Uterus (tissue), 4 donors: ENCODE measurements at places on chromosomes 16 and 17.

DNA sequence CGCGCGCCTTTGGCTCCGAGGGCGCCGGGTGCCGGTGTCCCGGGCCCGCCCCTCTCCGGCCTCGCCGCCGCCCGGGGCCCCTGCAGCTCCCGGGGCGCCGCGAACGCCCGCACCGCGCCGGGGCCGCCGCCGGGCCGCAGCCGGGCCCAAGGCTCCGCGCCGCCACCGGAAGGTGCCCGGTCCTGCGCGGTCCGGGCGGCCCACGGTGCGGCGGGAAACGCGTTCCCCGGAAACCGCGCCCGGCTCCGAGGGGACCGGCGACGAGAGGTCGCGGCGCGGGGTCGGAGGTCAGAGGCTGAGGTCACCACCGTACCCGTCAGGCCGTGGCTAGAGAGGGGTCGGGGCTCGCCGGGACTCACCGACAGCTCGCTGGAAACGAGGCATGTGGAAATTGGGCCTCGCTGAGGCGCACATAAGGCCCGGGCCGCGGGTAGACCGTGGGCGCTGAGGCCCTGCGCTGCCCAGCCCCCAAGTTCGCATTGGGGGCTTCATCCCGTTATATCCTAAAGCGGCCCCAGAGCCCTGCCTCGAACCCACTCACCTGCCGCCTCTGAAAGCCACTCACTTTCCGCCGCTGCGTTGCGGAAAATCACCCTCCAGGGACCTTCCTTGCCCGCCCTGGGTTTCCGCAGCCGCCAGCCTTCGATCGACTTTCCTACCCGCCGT lies at the start of gene DUS1L:
Gene DUS1L (minus strand): TSS at position 167 of the 666 bp plus-strand sequence. CDS start 745 bp downstream, outside the sequence.
- DNase-seq = peak; percentile 54

DNA sequence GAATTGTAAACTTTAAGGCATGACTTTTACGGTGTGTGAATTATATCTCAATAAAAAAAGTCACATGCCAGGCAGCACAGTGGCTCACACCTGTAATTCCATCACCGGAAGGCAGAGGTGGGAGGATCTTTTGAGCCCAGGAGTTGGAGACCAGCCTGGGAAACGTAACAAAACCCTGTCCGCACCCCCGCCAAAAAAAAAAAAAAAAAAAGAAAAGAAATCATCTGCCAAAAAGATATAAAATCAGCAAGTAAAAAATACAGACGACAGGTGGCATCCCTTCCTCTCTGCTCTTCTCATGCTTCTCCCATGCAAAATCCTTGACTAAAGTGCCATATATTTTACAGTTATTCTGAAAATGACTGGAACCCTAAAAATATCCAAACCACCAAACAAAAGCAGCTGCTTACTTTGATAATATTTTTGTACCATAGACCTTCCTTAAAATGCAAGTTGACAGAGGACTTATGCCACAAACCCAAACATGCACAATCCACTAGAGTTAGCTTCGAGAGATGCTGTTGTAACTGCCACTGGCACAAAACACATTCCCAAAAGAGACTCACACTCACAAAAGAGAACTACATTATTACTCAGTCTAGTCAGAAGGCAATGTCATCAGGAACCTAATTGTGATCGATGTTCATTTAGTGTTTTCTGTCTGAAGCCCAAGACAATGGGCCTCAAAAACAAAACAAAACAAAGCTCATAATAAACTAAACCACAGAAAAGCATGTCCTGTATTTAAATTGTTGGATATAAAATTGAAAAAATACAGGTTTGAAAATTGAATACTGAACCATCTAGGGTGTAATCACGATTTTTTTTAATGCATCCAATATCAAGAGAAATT lies 2.4 kb downstream of the CRLF3 start:
- DNase-seq = no peak

DNA sequence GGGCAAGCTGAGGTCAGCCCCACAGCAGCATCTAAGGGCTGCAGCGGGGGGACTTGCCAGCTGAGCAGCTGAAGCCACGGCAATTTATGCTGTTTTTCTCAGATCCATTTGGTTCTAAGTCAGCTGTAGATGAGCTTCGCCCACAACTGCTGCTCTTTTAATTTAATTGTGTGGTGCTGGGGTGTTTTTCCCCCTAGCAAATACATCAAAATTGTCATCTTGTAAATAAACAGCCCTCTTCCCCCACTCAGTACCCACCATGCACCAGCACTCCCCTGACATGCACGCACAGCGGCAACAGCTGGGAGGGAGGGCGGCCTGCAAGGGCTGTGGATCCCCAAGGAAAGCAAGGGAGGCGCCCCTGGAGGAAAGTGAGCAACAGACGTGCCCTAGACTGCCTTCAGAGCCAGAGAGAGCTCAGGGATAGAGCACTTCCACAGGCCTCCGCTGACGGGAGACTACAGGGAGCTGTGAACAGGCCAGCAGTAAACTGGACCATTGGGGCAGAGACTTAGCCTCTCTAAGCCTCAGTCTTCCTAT lies 149.5 kb downstream of the TMEM132E start:
- DNase-seq = no peak

DNA sequence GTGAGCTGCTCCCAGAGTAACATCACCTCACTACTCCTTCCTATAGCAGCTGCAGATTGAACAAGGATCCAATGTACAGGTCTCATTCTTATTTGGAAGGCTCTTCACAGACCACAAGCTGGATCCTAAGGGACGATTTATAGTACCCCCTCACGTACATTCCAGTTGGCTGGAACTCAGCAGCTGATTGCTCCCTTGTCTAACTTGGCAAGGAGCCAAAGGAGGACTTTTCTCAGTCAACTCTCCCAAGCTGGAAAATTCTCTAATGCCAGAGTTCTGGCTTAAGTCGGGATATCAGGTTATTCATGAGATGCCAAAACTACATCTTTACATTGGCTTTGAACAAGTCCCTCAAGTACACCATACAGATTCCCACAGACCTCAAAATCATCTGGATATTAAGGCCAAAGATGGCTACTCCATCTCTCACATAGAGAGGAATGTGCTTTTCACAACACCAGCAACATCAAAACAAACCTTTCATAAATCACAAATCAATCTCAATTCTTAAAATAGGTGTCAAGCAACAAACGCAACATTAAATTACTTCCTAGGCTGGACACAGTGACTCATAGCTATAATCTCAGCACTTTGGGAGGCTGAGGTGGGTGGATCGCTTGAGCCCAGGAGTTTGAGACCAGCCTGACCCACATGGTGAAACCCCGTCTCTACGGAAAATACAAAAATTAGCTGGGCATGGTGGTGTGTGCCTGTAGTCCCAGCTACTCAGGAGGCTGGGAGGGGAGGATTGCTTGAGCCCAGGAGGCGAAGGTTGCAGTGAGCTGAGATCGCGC lies 39.3 kb downstream of the SMG6 start:
- DNase-seq = no peak

DNA sequence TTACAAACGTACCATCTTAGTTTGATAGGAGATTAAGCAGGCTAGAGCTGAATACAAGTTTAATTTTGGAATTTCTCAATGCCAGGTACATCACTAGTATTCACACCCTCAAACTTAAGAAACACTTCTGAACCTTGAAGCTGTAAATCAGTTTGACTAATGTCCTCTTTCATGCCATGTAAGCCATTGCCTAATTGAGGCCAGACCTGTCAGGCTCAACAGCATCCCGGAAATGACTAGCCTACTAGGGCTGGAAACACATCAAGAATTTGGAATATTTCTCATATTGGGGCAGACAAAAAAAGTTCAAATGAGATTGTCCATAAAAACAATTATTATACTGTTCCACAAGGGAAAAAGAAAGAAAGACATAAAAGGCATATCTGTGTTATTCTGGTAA lies 1.7 kb downstream of the USP32 start:
- DNase-seq = no peak

DNA sequence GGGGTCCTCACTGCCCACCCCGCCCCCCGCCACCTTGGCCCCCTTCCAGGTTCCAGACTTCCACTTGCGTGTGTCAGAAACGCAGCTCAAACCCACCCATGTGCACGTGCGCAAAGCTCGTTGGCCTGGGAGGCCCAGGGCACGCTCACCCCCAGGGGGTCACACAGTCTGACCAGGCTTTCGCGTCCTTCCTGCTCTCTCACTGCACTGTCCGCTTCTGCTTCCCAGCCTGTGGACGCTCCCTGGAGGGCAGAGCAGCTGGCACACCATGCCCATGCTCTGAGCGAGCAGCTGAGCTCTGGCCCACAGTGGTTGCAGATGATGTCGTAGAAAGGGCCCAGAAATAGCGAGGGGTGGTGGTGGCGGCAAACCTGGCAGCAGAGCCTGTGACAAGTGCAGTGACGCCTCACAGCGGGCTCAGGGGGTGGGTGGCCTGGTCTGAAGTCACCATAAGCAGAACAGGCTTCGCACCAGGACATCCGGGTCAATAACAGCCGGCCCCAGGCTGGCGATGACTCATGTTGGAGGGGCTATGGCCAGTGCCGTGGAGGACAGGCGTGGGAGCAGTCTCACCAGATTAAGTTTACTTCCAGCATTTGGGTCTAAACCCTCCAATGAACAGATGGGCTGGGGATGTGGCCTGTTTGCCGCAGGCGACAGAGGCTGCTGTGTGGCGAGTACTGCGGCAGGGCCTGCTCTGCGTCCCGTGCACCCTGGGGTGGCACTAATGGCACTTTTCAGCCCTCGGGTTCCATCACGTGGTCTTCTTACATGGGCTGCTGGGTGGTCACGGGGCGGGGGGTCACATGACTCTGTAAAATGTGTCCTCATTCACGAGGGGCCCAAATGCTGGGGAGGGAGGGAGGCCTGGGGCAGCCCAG lies 49.0 kb downstream of the NT5M start:
- no peak for DNase-seq

- DNase-seq = no peak
These were observed 1418.8 kb downstream of the CDH11 start for GRCh38 chr16:63702981-63703590.

GRCh38 chr17:29709866-29710519 lies 87.3 kb upstream of the CORO6 start:
- DNase-seq = no peak

DNA sequence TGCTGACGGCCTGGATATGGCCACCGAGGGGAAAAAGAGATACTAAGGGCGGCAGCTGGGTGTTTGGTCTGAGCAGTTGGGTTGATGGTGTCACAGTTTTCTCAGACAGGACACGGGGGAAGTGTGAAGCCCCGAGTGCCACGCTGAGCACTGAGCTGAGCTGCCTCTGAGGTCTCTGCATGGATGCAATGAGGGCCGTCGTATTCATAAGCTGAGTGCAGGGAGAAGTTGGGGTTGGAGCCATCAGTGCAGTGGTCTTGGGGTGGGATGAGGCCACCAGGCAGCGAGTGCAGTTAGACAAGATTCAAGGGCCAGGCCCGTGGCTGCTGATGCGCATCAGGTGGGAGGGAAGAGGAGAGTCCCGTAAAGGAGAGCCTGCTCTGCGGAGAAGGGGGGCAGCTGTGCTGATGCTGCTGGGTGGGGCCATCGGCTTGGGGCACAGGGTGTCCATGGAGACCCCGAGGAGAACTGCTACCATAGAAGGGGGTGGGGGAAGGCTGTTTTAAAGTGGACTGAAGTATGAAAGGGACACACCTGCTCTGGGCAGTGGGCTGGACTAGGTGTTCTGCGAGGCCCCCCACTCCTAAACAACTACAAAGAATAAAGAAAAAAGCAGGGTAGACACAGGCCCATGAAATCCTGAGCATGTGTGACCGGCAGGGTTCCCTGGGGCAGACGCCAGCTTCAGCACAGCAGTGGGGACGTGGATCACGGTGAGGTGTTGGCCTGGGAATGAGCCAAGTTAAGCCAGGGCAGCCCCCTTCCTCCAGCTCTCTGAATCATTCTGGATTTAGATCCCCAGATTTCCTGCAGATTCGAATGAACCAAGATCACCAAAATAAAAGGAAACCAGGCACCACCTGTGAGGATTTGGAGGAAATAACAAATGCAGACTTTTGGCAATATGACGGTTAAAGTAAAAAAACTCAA lies 19.7 kb downstream of the IL34 start:
- peak; percentile 11 for DNase-seq

- DNase-seq = no peak
These were observed 18.2 kb upstream of the HP start for GRCh38 chr16:72036098-72036497.

- no peak for DNase-seq
These were observed 133.4 kb downstream of the OR1D5 start for GRCh38 chr17:2929881-2930533.

- no peak for DNase-seq
These were observed 6.1 kb downstream of the KCNG4 start for GRCh38 chr16:84233748-84234147.

DNA sequence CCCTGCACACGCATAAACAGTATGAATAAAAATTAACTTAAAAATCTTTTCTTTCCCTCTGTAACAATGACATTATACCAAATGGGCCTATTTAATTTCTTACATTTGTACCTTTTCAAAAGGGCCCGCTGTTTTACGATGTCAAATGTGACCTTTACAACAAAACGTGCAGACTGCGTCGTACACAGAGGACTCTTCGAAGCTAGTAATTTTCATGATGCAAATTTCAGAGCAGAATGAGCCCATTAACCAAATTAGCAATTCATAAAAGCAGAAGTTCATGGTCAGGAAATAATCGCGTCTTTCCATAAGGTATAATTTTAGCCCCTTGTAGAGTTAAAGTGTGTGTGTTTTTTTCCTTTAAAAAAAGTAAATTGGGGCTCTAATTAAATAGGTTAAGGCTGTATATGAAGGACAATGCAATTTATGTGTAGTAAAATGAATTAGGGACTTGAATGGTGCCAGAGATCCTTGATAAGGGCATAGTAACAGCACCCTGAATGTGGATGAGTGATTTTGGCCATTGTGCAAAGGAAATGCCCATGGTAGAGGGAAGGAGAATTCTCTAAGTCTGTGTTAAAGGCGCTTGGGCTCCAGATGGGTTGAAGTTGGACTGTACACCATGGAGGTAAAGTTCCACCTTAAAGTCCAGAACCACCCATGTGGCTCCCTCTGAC lies 546.4 kb upstream of the EEF2KMT start:
- no peak for DNase-seq

- no peak for DNase-seq
These were observed 26.3 kb upstream of the OR4D1 start for GRCh38 chr17:58121925-58122324.

DNA sequence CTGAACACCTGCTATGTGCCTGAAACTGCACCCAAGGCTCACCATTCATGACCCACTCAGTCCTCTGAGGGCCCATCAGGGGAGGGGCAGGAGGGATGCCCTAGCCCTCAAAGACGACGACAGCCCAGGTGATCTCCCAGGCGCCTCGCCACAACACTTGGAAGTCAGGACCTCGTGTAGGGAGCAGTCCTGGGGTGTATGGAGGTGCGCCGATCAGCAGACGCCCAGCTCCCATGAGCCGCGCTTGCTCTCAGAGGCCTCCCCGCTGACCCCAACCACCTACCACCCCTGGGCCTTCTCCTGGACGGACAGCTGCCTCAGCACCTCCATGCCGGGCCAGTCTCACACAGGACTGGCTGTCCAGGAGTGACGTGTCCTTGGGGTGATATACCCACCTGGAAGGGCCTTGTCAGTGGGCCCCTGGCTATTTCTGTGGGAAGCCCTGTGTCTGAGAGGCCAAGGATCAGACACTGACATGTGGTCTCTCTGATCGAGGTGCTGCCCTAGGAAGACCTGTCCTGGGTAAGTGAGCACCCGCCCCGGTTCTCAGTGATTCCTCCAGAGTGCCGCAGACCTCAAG lies 26.7 kb downstream of the KDM8 start:
- no peak for DNase-seq

GRCh38 chr17:81272616-81273015 lies 22.5 kb downstream of the SLC38A10 start:
- DNase-seq = no peak

GRCh38 chr17:31548709-31549108 lies 157.2 kb downstream of the RAB11FIP4 start:
- DNase-seq = no peak

GRCh38 chr17:72440961-72441360 lies 320.1 kb downstream of the SOX9 start:
- no peak for DNase-seq

GRCh38 chr16:55506708-55507107 lies 2.2 kb upstream of the LPCAT2 start:
- DNase-seq = no peak

- DNase-seq = no peak
These were observed 17.8 kb downstream of the ZSCAN32 start for GRCh38 chr16:3383045-3383448.
